ENCODE measurements at places on chromosomes 5 and 9.

GRCh38 chr9:110911659-110912418 lies 126.4 kb downstream of the LPAR1 start:
- DNase-seq: no peak

GRCh38 chr5:154220625-154221024 lies 30.1 kb downstream of the GALNT10 start:
- DNase-seq: no peak

- DNase-seq: no peak
Measured at GRCh38 chr5:141870871-141871270, 7.3 kb downstream of the PCDH1 start.

DNA sequence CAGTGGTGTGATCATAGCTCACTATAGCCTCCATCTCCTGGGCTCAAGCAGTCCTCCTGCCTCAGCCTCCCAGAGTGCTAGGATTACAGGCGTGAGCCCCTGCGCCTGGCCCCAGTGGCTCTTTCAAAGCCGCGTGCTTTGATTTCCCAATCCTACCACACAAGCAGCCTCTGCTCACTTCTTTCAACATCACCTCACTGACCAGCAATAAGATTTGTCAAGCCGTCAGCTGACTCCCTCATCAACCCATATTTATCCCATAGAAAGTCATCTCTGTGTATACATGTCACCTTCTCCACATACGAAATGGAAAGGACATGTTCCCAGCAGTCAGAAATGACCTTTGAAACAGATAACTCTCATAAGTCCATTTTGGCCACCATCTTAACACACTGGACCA lies 26.0 kb downstream of the SLC31A2 start:
- DNase-seq: no peak

DNA sequence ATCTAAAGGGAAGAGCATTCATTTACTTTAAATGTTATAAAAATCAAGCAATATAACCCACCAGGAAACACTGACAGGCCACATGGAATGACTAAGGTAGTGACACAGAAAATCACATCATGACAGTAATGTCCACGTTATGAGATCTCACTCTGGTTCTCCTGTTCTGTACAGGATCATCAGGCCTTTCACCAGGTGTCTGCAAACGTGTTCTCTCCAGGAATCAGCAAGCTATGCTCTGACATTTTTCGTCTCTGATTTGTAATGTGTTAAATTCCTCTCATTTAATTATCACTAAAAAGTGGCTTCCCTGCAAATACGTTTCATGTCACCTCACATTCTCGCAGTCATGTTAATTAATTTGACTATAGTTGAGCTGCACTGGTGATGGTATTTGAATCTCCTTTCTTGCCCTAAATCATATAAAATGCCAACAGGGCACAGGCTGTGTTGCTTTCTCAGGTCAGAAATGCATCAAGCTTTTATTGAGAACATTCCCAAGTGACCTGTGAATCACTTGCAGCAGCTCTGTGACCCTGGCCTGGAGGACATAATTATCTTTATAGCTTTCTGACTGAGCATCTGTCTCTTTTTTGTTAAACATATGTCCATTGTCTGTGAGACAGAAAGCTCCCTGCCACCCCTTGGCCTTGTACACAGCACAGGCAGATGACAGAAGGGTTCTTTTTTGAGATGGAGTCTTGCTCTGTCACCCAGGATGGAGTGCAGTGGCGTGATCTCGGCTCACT lies 196.2 kb downstream of the DIRAS2 start:
- DNase-seq: no peak

- no peak for DNase-seq
Measured at GRCh38 chr5:139685886-139686285, 37.7 kb downstream of the CXXC5 start.

GRCh38 chr5:143017541-143017940 lies 247.4 kb downstream of the ARHGAP26 start:
- DNase-seq: no peak

- peak; percentile 23 for DNase-seq
Measured at GRCh38 chr5:34656001-34656699, at the start of gene RAI14. RAI14 (plus strand) TSS chr5:34656328; CDS start chr5:34686920, 30,592 bp downstream.

GRCh38 chr5:124702525-124702924 lies 43.9 kb downstream of the ZNF608 start:
- DNase-seq: no peak

DNA sequence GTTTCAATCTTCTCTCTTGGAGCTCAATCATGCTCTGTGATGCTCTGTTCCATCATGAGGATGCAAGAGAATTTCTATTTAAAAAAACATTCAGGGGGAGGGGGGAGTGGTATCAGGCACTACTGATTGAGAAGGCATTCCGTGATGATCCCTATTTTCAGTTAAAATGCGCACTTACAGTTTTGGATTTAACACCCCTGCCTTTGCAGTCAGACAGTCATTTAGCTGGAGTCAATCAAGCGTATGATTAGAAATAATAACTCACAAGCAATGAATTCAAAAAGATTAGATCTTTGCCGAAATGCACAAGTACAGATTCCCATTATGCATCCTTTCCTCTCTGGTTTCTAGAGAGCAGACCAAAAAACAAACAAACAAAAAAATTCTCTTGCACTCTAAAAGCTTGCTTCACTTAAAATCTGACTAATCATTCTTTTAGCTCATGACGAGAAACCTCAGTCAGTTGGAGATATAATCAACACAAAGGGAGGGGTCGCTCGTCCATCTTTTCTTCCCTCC lies 55.4 kb downstream of the EFNA5 start:
- DNase-seq: no peak

DNA sequence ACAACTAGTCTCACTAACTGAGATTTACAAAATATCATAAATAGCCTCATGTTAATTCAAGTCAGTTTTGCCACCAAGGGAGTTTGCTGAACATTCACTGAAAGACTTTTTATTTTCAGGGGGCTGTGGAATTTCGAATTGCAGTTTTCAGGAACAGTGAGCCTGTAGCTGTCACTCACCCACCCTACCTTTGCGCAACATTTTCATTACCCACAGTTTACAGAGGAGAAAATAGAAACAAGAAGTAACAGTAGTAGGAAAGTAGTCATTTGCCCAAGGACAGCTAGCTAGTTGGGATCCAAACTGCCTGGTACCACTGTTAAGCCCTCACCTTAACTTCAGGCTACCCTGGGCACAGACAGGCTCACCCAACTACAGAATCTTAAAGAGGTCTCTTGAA lies 154.1 kb downstream of the ADAMTS12 start:
- DNase-seq: no peak

GRCh38 chr5:124980163-124980941 lies 233.9 kb upstream of the ZNF608 start:
- no peak for DNase-seq

DNA sequence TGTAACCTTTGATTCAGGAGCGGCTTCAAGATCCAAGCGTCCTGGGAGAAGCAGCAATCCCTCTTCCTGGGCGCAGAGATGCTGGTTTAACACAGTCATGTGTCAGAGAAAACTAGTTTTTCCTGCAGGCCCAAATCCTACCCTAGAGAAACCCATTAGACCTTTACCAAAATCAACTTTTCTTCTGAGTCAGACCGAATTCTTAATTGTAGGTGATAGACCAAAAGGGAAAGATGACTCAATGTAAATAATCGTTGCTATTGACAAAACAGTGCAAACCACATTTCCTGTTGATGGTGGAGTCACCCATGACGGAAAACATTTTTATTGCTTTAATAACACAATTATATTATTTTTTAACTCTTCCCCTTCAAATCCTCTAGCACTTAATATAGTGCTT lies 40.1 kb downstream of the SLC1A1 start:
- DNase-seq: no peak

- DNase-seq: no peak
Measured at GRCh38 chr9:137892424-137893191, 15.0 kb downstream of the CACNA1B start.

DNA sequence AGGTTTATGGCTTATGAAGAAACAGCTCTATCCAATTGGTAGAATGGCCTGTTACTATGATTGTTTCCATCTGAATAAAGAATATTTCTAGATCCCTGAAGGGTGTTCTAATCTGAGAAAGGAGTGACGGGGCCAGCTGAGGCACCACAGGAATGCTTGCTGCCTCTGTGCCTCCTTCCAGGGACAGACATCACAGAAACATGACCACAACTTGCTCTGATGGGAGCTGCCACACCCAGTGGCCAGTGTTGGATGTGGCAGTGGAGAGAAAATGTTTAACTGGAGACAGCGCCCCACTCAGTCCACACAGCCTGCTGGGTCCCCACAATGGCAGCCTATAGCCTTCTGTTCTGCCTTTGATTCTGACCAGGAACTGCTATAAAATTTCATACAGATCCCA lies 38.6 kb upstream of the TESK1 start:
- no peak for DNase-seq

DNA sequence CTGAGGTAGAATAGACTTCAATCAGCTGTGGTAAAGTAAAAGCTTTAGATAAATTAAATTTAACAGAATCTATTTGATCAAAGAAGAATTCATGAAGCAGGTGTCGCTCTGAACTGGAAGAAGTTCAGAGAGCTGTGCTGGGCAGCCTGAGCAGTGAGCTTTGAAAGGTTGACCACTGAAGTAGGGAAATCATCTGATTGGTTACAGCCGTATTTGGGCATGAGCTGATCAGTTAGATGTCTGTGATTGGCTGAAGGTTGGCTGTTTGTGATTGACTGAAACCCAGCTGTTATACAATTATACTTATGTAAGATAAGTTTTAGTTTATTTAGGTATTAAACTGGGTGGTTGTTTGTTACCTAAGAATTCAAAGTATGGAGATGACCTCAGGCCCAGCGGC lies 1174.6 kb downstream of the CDH9 start:
- no peak for DNase-seq

GRCh38 chr5:137450759-137451158 lies 48.4 kb downstream of the SPOCK1 start:
- no peak for DNase-seq

GRCh38 chr5:28344836-28345433 lies 1306.5 kb upstream of the CDH9 start:
- no peak for DNase-seq

GRCh38 chr5:14263699-14264098 lies 120.6 kb downstream of the TRIO start:
- DNase-seq: no peak

- DNase-seq: no peak
Measured at GRCh38 chr5:90700299-90700698, 141.7 kb downstream of the ADGRV1 start.

GRCh38 chr5:19920761-19921160 lies 67.2 kb downstream of the CDH18 start:
- no peak for DNase-seq

DNA sequence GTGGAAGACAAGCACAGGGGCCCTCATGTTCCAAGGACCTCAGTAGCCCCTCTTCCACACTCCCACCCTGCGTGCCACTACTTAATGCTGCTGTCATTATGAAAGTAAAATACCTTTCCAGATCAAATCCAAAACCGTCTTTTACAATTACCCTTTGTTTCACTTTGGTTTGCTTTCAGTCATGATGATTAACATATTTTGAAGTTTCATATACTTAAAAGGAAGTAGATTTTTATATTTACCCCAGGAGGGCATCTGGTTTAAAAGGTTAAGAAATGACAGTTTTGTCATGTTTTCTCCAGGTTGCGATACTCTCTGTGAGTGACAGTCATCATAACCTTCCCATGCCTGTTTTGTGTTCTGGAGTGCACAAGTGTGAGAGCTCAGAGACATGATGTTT lies 13.5 kb upstream of the MAP1B start:
- DNase-seq: no peak

DNA sequence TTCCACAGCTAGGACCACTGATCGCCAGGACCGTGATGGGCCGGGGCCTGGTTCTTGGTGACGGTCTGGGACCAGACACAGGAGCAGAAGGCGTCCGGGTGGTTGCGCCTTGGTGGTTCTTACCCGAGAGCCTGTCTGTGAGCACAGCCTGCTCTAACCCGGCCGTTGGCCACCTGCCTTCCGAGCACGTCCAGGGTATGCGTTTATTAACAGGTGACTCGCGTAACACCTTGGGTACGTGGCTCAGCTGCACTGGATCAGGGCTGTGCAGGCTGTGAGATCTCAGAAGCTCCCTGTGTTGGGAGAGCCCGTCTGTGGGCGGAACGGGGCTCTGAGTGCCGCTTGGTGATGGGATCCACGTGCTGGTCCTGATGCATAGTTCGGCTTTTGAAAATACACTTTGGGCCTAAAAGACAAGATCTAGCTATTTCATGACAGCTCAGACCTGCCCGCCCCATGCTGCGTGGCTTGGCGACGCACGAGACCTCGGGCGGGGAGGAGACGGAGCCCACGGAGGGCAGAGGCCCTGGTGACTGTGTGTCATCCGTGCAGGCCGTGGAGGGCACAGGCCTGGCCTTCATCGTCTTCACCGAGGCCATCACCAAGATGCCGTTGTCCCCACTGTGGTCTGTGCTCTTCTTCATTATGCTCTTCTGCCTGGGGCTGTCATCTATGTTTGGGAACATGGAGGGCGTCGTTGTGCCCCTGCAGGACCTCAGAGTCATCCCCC lies 6.7 kb upstream of the SLC6A18 start:
- DNase-seq: no peak

GRCh38 chr9:136521537-136521936 lies 24.3 kb downstream of the NOTCH1 start:
- no peak for DNase-seq

- no peak for DNase-seq
Measured at GRCh38 chr9:108991479-108991878, 21.8 kb downstream of the CTNNAL1 start.

- DNase-seq: no peak
Measured at GRCh38 chr5:56717253-56717987, 97.9 kb upstream of the MAP3K1 start.

DNA sequence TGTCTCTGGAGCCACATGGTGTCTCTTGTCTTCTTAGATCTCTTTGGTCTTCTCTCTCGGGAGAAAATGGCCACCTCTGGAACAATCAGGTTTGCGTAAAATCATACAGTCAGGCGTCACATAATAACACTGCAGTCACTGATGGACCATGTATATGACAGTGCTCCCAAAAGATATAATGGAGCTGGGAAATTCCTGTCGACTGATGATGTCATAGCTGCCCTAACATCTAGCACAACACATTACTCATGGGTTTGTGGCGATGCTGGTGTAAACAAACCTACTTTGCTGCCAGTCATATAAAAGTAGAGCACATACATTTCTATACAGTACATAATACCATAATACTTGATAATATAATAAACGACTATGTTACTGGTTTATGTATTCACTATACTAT lies 30.1 kb upstream of the RAI14 start:
- DNase-seq: no peak

DNA sequence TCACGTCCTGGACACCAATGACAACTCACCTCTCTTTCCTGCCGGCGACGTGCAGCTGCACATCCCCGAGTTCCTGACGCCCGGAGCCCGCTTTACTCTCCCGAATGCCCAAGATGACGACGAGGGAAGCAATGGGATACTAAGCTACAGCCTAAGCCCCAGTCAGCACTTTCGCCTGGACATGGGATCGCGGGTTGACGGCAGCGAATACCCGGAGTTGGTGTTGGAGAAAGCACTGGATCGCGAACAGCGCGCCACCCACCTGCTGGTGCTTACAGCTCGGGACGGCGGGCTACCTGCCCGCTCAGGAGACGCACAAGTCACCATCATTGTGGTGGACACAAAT lies 1.1 kb downstream of the PCDHAC1 start:
- DNase-seq: no peak

- DNase-seq: no peak
Measured at GRCh38 chr9:71058660-71059059, 62.8 kb downstream of the TRPM3 start.

GRCh38 chr5:142974409-142974808 lies 204.2 kb downstream of the ARHGAP26 start:
- DNase-seq: no peak

- no peak for DNase-seq
Measured at GRCh38 chr9:98481676-98482075, 226.2 kb upstream of the TBC1D2 start.
